H1 (cell line): ENCODE measurements at places on chromosomes 4 and X.

DNA sequence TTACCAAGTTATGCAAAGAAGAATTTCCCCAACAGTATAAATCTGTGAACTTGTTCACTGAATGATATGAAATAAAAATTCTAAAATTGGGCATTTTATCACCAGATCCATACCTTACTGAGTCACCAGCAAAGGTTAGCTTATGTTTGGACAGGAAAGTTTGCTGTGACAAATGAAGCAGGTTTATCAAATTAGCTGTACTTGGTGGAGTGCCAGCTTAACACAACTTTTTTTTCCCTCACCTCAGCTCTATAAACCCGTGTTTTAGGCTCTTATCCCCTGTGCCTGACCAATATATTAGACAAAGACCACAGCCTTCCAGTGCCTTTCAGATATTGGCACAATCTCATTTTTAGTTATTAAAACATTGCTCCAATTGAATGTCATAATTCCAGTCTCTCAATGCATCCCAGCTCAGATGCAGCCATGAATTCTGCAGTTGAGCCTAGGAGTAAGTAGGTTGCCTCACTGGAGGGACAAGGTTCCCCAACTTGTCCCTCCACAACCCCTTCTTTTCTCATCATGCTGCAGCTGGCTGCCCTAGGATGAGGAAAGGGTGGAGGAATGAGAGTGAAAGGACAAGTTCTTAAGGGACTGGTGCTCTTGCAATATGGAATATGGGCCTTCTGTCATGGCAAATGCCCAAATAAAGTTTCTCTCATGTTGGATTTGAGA is 27.0 kb upstream of the PDGFC start:
- no peak for DNase-seq

- DNase-seq, result no peak
Observed at GRCh38 chr4:155974996-155975395, 21.3 kb upstream of the CTSO start.

GRCh38 chr4:2712261-2712842 is 43.8 kb downstream of the TNIP2 start:
- no peak for DNase-seq

- DNase-seq, result no peak
Observed at GRCh38 chr4:148116969-148117368, 325.2 kb downstream of the NR3C2 start.

- DNase-seq, result no peak
Observed at GRCh38 chr4:185683222-185683621, 128.8 kb downstream of the SORBS2 start.

GRCh38 chr4:147780137-147780777 is 48.4 kb downstream of the ARHGAP10 start:
- DNase-seq, result no peak

DNA sequence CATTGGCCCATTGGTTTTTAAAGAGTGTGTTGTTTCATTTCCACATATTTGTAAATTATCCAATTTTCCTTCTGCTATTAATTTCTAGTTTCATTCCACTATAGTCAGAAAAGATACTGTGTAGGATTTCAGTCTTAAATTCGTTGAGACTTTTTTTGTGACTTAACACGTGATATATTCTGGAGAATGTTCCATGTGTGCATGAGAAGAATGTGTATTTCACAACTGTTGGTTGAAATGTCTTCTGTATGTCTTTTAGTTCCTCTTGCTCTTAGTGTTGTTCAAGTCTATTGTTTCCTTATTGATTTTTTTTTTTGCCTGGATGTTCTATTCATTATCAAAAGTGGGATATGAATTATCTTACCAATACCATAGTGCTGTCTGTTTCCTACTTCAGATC is 606.9 kb downstream of the RPA4 start:
- DNase-seq, result no peak

DNA sequence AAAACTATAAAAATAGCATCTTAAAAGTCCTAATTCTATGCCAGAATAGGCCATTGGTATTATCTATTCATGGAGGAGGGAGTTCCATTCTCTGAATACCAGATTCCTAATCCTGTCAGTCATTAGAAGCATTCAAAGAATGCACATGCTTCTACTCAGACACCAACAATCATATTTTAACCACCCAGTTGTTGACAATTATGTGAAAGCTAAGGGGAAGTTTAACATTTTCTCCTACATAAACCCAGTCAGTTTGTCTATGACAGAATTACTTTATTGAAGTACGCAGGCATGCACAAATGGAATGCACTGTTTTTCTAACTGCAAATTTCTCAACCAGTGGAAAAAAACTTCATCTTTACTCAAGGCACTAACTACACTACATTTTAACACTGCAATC is 69.6 kb upstream of the MTNR1A start:
- DNase-seq, result no peak

GRCh38 chr4:43357252-43357974 is 464.9 kb downstream of the GRXCR1 start:
- no peak for DNase-seq

DNA sequence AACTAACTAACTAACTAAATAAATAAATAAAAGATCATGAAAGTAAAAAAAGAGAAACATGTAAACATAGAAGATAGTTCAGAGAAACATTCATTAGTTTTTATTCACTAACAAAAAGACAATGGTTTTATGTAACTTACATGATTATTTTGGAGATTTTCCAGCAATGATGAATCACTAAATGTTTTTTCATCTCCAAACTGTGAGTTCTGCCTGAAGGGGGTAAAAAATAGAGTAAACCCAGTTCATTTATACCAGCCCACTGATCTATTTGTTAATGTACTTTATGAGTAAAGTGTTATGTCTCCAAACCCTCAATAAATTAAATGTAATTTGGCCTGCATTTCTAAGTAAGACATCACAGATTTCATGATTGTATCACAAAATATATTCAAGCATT is 101.1 kb downstream of the ATP8A1 start:
- DNase-seq, result no peak

DNA sequence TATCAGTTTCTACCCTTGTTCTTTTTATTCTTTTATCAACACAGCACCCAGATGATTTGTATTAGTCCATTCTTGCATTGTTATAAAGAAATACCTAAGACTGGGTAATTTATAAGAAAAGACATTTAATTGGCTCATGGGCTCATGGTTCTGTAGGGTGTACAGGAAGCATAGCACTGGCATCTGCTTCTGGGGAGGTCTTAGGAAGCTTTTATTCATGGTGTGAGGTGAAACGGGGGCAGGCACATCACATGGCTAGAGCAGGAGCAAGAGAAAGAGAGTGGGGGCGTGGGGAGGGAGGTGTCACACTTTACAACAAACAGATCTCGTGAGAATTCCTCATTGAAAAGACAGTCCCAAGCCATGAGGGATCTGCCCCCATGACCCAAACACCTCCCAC is 285.3 kb downstream of the SMARCA1 start:
- DNase-seq, result no peak

DNA sequence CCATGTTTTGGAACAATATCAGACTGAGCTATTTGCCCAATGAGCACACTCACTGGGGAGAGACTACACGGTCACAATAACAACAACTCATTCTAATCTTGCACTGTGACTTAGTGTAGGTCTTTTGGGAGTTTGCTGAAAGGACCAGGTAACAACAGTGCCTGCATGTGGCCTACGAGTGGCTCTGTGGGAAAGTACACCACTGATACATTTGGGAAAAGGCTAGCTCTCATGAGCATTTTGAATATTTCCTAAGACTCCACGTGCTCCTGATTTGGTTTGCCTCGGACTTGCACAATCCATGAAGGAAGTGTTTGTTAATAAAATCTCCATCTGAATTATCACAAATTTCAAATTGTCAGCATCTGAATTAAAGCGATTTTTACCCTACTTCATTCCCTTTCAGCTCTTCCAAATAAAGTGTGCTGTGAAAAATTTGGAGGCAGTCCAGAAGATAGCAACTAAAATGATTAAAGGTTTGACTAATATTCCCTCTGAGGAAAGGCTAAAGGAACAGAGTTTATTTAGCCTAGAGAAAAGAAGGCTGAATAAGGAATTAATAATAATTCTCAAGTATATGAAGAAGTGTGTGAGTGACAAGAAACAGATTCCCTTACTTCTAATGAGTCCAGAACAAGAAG is 406.4 kb downstream of the PPARGC1A start:
- no peak for DNase-seq

DNA sequence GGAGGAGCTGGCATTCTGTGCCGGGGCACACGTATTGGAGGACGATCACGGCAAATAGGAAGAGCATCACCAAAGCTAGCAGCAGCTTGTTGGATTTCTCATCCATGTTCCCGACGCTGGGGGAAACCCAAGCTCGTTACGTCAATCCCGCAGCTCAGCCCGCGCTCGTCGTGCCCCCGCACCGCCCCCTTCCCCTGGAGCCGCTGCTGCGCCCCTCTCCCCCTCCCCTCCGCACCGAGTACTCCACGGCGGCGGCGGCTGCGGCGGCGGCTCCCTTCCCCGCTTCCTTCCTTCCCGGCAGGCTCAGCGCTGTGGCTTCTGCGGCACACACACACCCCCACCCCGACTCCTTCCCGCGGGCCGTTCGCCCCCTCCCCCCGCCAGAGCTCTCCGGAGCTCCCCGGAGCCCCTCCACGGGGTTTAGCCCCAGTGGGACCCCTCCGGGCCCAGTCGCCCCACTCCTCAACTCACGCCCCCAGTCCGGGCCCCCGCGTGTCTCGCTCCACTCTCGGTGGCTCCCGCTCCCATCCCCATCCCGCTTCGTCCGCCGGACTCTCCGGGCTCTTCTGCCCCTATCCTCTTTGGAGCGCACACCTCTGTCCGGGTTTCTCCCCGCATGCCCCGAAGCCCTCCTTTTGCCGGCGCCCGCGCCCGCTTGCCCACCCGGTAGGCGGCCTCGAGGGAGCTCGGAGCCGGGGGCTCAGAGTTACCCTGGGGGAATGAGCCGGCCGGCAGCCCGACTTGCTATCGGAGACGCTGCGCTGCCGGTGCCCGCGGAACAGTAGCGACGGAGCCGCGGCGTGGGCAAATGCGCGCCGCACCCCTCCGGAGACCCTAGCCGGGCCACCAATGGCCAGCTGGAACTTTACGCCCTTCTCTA is 978 bp downstream of the HS6ST2 start:
- no peak for DNase-seq

DNA sequence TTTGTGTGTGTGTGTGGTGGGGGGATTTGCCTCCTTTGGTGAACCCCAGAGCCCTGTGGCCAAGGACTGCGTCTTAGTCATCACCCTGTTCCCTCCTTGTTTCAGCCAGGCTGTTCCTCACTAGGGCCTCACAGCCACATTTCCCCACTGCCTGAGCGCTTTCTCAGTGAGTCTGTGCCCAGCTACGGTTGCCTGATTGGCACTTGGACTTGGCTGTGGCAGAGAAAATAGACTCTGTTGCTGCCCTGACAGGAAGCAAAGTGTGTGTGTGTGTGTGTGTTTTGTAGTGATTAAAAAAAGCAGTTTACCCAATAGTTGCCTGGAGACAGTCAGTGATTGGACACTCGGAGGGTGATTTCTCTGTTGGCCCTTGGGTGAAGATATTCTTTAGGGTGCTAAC is 113.0 kb downstream of the UCHL1 start:
- no peak for DNase-seq

DNA sequence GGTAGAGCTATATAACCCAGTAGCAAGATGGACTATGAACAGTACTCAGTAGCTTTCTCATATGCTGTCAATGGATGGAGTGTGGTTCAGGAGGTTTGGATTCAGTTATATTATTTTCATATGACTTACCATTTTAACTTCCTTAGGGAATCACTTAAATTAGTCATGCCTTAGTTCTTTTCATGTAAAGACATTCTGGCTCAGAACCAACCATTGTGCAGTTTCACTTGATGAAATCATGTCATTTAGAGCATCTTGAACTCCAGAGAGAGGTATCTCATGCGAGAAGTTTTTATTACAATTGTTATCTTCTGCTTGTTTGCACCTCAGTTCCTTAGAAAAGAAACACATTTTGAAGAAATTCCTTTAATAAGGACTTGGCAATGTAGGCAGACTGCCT is 55.8 kb downstream of the IL1RAPL2 start:
- no peak for DNase-seq

GRCh38 chr4:150983851-150984250 is 31.2 kb downstream of the LRBA start:
- no peak for DNase-seq

GRCh38 chr4:127668770-127669169 is 36.0 kb downstream of the INTU start:
- no peak for DNase-seq

DNA sequence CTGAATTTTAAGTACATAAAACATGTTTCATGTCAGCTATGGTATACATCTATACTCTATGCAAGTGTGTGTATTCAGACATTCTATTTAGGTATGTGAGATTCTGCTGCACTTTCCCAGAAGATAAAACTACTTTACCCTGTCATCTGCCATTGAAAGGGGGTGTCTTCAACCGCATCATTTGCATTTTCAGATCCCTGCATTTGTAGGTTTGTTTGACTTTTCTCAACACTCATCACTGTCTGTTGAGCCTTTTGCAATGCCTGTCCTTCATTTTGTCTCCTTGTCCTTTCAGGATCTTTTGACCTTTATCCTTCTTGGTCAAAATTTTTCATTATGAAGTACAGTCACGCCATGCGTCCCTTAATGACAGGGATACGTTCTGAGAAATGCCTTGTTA is 103.5 kb downstream of the TMA16 start:
- no peak for DNase-seq
